ENCODE measurements at places on chromosomes 6 and 20.

- no peak for DNase-seq
Observed at GRCh38 chr20:61571221-61571620, 319.2 kb downstream of the CDH4 start.

- DNase-seq: no peak
Observed at GRCh38 chr6:22250486-22250885, 46.4 kb downstream of the PRL start.

GRCh38 chr6:136740050-136740974 is 52.0 kb downstream of the MAP3K5 start:
- DNase-seq: no peak

GRCh38 chr20:14497004-14497403 is 159.6 kb upstream of the FLRT3 start:
- no peak for DNase-seq

All from NCI-H510A treated with DMSO at 0.1 percent for 48 hours (cell line).